WTC11 (cell line): ENCODE measurements at places on chromosomes 6 and 20.

- no peak for DNase-seq
Measured at GRCh38 chr6:63672582-63673129, 37.1 kb downstream of the PHF3 start.

- DNase-seq = no peak
Measured at GRCh38 chr6:153787341-153787606, 251.8 kb upstream of the OPRM1 start.

GRCh38 chr6:72936766-72937559 is 288.3 kb downstream of the KHDC1L start:
- no peak for DNase-seq

GRCh38 chr20:32189691-32190615 is 17.6 kb downstream of the PLAGL2 start:
- peak; percentile 79 for DNase-seq

DNA sequence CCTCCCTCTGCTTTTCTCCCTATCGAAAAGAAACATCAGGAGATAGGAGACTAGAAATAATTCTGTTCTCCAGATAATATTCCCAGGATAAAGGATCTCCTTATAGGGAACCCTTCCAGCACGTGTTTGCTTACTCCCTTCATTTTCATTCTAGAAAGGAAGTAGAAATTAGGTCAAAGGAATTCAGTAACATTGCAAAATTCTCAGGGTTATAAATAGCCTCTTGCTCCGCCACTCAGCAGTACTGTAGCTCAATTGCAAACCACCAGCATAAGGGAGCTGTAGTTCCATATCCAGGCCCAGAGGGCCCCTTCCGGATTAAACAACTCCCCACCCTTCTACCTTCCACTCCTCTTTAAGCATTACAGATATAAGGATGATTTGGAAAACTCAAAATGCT is 6.2 kb downstream of the ELMO2 start:
- no peak for DNase-seq

GRCh38 chr20:44051661-44052000 is 135.4 kb downstream of the JPH2 start:
- DNase-seq = no peak

- no peak for DNase-seq
Measured at GRCh38 chr6:75819776-75820487, 70.9 kb downstream of the MYO6 start.

GRCh38 chr6:112044196-112044595 is 9.7 kb upstream of the CCN6 start:
- DNase-seq = no peak

- no peak for DNase-seq
Measured at GRCh38 chr6:41422161-41422560, 86.8 kb downstream of the NCR2 start.

GRCh38 chr20:23255106-23255505 is 95.5 kb upstream of the NXT1 start:
- DNase-seq = no peak

GRCh38 chr6:2731281-2731909 is 19.3 kb downstream of the MYLK4 start:
- peak; percentile 31 for DNase-seq

DNA sequence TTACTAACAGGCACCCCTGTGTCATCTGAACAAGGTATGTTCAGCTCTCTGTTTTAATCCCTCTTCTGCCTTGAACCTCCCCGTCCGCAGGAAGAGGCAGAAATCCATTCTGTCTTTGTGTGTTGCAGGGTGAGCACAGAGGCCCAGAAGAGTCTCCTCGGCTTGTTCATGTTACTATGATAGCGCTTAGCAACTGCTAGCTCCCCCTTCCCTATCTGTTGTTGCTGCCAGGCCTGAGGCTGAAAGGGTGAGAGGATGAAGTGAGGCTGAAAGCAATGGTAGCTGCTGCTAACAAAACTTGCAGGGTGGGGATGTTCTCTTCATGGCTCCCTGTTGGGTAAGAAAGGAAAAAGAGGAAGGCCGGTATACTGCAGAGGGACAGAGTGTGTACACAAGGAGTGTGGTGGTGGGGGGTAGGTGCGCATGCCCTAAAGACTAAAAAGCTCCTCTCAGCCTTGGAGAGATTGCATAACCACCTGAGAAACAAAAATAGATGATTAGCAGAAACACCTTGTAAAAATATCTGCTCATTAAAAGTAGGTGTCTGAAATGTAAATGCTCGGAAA is 55.2 kb upstream of the CITED2 start:
- DNase-seq = no peak

DNA sequence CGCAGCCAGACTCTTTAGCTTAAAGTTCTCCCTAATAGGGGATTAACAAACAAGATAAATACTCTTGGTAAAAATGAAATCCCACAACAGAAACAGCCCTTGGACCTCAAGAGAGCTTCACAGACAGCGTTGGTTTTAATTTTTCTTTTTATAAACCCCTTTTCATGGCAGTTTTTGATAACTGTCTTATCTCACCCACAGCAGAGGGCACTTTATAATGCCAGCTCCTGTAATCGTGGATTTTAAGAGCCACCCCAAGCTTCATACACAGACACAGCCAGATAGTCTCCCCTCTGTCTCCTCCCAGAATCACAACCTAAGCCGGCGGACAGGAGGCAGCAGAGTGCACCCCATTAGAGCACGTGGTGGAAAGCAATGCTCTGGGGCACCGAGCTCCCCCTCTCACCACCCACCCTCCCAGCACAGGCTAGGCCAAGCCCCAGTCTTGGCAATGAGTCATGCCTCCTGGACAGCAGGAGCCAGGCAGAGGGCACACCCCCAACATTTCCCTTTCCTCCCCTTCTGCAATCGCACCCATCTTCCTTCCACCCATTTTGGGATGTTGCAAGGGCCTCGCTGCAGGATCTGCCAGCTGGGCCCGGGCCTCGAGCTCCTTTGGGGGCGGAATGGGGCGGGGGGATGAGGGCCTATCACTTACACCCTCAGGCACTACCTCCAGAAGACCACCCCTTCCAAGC is 2.4 kb downstream of the JAG1 start:
- peak; percentile 72 for DNase-seq

GRCh38 chr6:110352563-110353262 is 5.4 kb downstream of the METTL24 start:
- DNase-seq = no peak

- peak; percentile 79 for DNase-seq
Measured at GRCh38 chr6:99613409-99613704, 6.7 kb downstream of the PRDM13 start.

DNA sequence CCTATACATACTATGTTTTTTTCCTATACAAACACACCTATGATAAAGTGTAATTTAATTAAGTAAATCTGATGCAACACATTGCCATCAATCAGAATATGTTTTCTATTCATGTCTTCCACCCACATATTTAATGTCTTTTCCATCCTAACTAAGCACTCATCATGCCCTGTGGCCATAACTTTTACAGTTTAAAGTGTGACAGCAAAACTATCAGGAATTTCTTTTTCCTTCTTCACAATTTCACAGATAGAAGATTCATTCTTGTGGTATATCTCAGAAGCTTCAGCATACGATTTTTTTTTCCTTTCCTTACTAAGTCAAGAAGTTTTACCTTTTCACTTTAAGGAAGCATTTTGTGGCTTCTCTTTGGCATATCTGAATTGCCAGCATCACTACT is 7.0 kb upstream of the BEND6 start:
- DNase-seq = no peak

DNA sequence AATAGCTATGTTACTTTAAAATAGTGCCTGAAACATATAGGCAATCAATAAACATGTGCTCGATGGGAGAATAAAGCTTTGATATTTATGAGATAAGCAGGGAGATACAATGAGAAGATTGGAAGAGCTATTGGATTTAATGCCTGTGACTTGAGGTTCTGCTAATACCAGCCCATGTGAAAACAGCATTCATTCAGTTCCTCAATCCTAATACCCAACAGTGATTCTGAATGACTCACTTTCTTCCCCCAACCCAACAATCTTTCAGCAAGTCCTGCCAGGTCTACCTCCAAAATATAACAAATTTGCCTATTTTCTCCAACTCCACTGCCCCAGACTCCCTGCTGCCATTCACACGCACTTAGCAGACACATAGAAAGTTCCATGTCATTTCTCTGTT is 26.6 kb upstream of the KLHL31 start:
- no peak for DNase-seq

DNA sequence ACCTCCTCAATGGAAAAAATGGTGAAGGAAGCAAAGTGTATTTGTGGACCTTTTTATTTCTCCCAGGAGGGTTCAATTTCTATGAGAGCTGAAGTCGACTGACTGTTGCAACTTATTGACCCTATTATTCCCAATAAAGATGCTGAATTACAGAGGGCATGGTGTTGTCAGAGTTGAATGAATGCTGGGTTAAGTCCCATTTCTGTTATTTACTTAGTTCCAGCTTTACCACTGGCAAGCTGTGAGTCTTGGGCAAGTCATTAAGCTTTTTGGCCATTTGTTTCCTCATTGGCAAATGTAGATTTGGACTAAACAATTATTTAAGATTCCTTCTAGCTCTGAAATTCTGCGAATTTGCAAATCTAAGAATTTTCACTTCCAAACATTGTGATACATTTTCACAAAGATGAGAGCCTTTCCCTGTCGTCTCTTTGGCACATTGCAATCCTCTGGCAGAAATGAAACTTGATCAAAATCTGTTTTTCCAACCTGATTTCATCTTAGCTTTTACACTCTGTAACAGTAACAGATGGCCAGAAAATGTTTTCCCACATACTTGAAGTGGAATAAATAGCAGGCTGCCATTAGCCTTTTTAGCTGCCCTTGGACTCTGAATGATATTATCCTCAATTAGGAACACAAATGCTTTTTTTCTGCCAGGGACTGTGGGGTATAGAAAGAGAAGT is 21.3 kb downstream of the BLTP3A start:
- no peak for DNase-seq

DNA sequence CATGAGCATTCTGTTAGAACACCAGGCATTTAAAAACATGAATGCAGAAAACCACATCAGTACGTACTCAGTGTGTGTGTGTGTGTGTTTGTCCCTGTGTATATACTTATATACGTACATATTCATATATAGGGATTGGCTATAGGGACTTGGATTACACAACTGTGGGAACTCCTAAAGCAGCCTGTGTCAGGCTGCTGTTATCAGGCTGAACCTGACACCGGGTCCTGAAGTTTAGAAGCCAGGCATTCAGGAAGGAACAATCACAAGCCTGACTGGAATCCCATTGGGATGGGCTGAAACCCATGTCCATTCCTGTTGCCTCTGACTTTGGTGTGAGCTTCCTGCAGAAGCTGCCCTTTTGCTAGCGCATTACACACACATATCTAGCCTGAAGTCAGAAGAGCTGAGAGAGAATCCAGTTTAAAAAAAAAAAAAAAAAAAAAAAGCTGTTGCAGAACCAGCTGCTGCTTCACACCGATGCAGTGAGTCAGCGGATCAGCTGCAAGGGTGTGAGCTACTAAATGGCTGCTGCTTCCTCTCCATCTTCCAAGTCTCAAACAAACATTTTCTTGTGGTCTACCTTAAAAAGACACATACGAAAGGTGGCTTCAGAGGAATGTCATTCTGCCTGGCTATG is 348.1 kb downstream of the THBS2 start:
- no peak for DNase-seq

DNA sequence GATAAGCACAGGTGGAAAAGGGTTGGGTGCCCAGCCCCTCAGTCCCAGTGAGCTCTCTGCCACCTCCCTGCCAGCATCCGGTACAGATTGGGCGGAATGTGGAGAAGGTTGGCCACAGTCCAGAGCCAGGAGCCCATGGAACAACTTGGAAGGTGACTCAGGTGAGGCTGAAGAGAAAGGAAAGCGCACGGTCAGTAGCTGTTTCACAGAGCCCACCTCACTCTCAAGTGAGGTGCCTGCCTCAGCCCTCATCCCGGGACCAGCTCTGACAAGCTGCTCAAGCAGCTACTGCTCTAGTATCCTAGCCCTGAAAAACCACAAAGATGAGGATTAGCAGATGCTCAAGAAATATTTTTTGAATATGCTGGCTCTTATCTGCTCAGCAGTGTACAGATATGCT is 1.1 kb upstream of the MMP24OS start:
- no peak for DNase-seq

DNA sequence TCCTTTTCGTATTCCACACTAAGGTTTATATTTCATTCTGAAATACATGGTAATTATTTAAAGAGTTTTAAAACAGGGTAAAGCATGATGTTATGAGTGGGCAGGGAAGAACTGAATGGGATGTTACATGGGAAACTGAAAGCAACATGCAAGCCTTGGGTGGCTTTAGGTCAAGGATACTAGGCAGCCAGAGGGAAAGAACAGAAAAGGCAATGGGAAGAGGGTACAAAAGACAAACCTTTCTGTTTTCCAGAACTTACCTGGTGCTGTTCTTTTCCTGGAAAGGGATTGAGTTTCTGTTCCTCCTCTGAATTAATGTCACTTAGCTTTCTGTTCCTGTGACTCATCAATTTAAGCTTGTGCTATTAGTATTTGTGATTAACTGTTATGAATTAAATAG is 71.2 kb upstream of the SMIM8 start:
- no peak for DNase-seq

DNA sequence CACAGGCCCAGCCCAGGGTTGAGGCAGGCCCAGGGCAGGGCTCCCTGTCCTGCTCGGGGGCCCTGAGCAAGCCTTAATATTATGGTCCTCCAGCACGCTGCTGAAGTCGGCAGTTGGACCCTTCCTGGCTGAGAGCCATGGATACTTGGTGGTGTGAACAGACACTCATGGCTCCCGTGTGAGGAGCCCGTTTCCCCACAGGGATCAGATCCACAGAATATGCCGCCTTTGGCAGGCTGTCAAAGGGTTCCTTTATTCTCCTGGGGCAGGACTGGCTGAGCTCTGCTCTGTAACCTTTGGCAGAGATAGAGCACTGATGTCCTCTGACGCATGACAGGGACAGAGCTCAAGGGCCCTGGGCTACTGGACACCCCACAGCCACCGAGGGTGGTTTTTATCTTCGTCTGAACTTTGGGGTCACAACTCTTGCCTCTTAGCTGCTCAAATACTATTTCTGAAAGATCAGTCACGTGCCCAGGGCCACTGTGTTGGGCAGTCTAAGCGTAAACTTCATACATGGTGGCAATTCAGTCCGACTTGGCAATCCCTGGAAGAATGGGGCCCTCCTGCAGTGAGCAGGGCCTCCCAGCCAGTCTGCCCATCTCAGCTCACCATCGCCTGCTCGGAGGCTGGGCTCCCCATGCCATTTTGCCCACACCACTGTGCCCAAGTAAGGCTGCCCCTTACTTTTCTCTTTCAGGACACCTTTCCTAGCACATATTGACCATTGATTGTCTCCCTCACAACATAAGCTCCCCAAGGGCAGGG is 49.1 kb downstream of the TTI1 start:
- DNase-seq = no peak

GRCh38 chr6:4017834-4018170 is 61.1 kb downstream of the FAM217A start:
- no peak for DNase-seq

DNA sequence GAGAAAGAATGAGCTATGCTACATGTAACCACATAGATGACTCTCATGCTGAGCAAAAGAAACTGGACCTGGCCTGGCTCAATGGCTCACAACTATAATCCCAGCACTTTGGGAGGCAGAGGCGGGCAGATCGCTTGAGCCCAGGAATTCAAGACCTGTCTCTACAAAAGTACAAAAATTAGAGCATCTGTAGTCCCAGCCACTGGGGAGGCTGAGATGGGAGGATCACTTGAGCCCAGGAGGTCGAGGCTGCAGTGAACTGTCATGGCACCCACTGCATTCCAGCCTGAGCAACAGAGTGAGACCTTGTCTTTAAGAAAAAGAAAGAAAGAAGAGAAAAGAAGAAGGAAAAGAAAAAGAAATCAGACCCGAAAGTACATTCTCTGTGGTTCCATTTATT is 41.7 kb downstream of the NCR2 start:
- DNase-seq = no peak
